Stimulated activated CD8-positive, alpha-beta memory T cell treated with anti-CD3 and anti-CD28 coated beads, Interleukin-7, amount 100 ng/mL, for 1 hour (primary cell): ENCODE measurements at places on chromosomes 13 and 19.

DNA sequence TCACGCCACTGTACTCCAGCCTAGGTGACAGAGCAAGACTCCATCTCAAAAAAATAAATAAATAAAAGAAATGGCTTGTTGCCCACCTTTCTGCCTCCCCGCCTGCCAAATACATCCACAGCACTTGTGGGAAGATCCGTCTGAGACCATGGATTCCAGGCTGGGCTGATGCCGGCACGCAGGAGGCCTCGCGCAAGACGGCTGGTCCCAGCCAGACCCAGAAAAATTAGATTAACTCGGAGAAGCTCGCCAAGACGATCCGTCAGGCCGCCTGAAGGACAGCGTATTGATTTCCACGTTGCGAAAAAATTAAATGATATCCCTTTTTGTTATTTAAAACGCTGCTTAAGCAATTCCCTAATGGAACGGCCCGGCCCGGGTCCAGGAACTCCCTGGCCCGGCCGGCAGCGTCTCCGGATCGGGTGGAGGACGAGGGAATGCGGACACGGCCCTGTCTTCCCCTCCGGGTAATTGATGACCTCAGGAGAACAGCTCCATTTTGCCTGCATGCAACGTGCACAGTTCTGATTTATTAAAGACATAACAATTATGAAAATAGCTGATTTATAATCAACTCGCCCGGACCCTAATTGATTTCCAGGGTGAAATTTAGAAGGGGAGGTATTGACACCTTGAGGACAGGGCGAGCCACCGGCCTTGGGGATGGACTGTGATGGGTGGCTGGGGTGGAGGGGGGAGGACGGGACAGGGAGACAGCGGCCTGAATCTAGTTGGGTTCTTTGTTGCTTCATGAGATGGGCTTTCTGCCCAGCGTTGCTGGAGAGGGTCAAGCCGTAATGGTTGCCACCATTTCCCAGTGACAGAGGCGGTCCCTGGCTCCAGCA, 52.1 kb downstream of the ZNRF4 start:
- no peak for DNase-seq

- no peak for DNase-seq
Observed at GRCh38 chr13:62512194-62513141, 1096.8 kb upstream of the PCDH20 start.

- DNase-seq = no peak
Observed at GRCh38 chr19:16205205-16206045, 7.7 kb downstream of the AP1M1 start.

DNA sequence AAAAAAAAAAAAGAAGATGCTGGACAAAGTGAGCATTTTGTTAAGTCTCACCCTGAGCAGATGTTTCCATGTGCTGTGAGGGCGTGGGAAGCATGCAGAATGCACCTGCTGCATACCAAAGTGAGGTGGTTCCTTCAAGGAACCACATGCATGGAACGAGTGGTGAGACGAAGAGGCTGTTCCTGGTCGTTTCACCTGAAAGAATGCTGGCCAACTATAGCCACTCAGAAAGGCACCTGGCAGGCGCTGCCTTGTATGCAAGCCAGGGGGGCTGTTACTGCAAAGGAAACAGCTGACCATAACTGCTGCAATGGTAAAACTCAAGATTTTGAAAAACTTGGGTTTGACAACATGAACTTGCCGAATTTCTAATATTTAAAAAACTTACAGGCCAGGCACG, 14.7 kb downstream of the MIER2 start:
- DNase-seq = no peak

DNA sequence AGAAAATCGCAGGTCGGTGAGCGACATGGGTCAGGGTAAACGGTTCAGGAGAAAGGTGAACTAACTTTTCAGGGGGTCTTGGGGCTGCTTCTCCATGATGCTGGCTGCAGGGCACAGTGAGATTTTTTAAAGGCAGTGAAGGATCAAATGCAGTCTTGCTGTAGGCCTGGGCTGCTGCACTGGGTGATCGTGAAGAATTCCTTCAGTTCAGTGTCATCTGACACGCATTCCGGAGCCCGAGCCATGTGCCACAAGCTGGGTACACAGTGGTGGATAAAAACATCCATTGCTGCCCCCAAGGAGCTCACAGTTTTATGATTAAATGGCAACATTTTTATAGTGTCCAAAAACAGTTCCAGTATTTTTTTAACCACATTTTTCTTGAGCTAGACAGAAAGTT, 56.3 kb upstream of the GPR12 start:
- DNase-seq = no peak

- no peak for DNase-seq
Observed at GRCh38 chr19:39867133-39867532, 21.0 kb upstream of the FBL start.

DNA sequence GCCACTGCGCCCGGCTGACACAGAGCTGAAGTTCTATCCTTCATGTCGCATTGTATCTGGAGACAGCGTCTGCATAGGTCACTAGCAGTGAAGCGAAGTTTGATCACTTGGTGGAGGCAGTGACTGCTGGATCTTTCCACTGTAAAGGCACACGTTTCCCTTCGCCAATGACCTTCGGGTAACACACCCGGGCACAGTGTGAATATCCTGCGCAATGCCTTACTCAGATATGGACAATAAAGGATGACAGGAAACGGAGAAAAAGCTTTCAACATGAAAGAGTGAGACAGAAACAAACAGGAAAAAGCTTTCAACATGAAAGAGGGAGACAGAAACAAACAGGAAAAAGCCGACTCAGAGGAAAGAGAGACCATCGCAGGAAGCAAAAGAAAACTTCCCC, 17.1 kb downstream of the ARL11 start:
- DNase-seq = no peak

- DNase-seq = no peak
Observed at GRCh38 chr13:103898481-103898880, 832.3 kb upstream of the SLC10A2 start.

DNA sequence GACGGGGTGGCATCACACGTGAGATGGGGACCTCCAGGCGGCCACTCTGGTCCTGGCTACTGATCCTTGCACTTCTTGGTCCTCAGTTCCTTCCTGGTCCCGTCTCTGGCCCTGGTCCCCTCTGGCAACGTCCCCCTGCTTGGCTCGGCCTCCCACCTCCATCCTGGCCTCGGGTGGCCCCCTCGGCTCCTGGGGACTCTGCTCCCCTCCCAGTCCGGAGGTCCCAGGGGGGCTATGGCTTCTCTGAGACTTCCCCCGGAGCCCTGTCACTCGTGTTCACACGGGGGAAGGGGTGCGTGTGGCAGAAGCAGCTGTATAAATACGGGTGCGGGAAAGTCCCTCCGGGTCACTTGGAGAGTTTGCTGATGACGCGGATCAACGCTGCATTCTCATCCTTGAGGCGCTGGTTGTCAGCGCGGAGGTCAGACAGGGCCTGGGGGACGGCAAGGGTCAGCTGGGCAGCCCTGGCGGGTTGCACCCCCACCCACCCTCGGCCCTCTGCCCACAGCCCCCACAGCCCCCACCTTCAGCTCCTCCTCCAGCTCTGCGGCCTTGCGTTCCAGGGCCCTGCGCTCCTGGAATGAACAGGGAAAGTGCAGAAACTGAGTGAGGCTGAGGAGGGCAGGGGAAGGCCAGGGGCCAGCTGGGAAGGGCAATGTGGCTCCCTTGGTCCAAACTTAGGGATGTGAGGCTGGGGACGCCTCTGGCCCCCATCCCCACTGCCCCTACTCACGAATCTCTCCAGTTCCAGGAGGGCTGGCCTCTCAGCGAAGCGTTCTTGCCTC, 15.6 kb downstream of the EPS8L1 start:
- DNase-seq = no peak

DNA sequence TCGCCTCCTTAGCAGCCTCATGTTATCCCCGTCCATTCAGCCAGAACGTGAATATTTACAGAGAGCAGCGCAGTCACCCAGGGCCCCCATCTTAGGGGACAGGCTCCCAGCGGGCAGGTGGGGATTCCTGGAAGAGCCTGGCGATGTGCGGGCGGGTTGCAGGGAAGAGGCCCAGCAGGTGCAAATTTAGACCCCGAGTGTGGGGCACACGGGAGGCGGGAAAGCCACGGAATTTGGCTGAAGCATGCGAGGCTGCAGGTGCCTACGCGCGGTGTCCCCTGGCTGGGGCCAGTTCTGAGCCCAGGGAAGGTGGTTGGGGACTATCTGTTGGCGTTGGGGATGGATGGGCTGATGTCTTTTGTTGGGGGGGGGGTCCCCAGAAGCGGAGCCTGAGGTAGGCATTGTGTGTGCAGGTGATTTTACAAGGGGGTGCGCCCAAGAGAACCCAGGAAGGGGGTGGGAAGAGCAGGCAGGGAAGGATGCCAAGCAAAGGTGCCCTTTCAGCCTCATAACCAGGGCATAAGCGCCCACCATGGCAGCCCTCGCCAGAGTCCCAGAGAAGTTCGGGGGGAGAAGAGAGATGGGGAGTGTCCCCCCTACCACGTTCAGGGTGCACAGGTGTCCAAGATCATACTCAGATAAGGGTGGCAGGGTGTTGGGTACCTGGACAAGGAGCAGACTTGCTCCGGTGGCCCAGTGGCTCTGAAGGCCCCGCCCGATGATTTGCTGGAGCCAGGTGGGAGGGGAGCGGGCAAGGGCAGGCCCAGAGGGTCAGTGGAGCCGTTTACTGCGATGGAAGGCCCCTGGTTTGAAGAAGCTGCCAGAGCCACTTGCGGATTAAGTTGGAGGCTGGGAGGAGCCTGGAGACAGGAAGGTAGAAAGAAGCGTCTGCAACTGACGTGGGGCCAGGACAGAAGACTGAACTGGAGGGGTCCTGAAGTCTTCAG, 1.2 kb downstream of the TPGS1 start:
- no peak for DNase-seq

GRCh38 chr13:62799038-62799535, 1383.4 kb upstream of the PCDH20 start:
- DNase-seq = no peak

DNA sequence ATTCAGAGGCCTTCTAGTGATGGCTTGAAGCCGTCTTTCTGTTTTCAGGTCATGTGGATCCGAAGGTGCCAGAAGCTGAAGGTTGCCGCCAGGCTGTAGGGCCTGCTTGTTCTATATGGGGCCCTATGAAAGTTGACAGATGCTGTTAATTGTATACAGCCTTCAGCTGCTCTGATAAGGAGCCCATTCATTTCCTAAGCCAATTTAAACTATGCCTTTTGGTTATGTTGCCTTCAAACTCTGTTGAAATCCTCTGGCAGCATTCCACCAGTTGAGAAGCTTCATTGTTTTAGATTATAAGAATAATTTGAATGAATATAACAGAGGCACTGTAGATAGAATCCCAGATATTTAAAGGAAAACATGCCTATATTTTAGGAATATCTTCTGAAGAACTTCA, 34.4 kb downstream of the RAP2A start:
- DNase-seq = no peak

GRCh38 chr19:30488191-30488590, 116.0 kb downstream of the ZNF536 start:
- DNase-seq = no peak

DNA sequence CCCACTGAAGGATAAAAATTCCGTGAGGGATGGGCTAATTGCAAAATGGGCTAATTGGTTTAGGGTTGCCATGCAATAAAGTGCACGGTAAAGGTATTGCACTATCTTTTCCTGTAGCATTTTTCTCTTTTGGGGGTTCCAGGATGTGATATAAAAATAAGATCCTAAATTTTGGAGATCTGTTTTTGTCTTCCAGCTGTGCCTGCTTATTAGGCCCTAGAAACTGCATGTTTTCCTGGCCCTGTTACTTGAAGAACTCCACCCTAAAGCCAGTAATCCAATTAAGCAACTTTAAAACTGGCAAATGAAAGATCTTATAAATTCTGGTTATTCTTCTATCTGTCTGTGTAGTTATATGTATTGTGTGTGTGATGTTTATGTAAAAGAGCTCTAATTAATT, 2489.6 kb downstream of the PCDH9 start:
- no peak for DNase-seq

GRCh38 chr13:24060993-24061392, 99.5 kb upstream of the SPATA13 start:
- no peak for DNase-seq

- DNase-seq = no peak
Observed at GRCh38 chr13:61110732-61111131, 304.9 kb downstream of the PCDH20 start.
